H1 (cell line): ENCODE measurements at places on chromosomes 16 and 17. TPM values are rescaled to one million over a fixed set of nuclear protein-coding genes. Genes with fewer than 3 reads are reported as not detected.

The C1QTNF1 gene
- total RNA-seq = 2.5 and 3.5 TPM in 2 replicates

The EMC6 gene
- 81.5 and 86.5 TPM in 2 replicates for total RNA-seq

- H3K36me3 ChIP-seq = no peaks in the 10 kb centered on the region
- no peaks in the 10 kb centered on the region for H3K27me3 ChIP-seq
- H3K4me3 ChIP-seq = no peak overlapping the region
- peaks cover 7% of the 10 kb centered on the region; the same call in 1 of the 2 replicates for H3K4me1 ChIP-seq
- no peak overlapping the region for H3K27ac ChIP-seq
These were observed 36.5 kb upstream of the PVALEF start for GRCh38 chr17:81128774-81129173.

DNA sequence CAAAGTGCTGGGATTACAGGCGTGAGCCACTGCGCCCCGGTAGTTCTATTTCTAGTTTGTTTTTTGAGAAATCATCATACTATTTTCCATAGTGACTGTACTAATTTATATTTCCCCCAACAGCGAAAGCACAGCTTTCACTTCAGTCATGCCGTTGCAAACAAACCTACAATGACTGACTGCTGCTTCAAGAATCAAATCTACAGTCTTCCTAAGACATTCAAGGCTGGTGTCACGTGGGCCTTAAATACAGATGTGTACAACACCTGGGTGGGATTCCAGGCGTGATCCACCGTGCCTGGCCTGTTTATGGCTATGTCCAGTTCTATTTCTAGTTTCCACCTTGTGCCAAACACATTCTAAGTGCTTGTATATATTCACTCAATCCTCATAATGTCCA lies 72.0 kb downstream of the ABCC6 start:
- H3K27me3 ChIP-seq = no peaks in the 10 kb centered on the region
- H3K4me1 ChIP-seq = no peaks in the 10 kb centered on the region
- H3K36me3 ChIP-seq = no peaks in the 10 kb centered on the region
- no peak for DNase-seq
- H3K27ac ChIP-seq = no peak overlapping the region
- no peak overlapping the region for H3K4me3 ChIP-seq

DNA sequence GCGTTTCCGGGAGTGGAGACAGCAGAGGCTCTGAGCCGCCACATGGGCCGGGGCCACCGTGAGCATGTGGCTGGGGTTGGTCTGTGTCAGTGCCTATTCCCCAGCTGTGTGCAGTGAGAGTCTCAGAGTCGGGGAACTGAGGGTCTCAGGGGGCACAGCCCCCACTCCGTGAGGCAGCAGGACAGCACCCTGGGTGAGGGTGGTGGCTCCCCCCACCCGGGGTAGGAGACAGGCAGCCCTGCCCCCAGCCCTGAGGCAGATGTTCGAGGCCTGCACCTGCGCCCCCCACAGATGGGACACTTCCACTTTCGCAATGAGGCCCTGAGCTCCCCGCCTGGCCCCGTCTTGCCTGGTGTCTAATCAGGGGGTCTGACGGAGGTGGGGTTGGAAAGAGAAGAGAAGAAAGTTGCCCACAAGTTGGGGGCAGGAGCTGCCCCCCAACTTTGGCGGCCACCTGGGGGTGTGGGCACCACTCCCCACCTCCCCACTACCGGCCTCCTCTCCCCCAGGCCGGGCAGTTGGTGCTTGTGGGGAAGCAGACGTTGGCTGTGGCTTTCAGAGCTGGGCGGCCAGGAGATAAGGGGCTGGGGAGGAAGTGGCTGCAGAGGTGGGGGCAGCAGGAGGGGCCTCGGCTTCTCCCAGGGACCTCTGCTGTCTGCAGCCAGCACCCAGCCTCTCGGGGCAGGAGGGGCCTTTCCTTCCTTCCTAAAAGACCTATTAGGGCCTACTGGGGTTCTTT lies 1.8 kb upstream of the CBFA2T3 start:
- H3K36me3 ChIP-seq = no peaks in the 10 kb centered on the region
- H3K4me1 ChIP-seq = no peaks in the 10 kb centered on the region
- no peak overlapping the region for H3K4me3 ChIP-seq
- H3K27ac ChIP-seq = no peak overlapping the region
- DNase-seq = no peak
- H3K27me3 ChIP-seq = no peaks in the 10 kb centered on the region

DNA sequence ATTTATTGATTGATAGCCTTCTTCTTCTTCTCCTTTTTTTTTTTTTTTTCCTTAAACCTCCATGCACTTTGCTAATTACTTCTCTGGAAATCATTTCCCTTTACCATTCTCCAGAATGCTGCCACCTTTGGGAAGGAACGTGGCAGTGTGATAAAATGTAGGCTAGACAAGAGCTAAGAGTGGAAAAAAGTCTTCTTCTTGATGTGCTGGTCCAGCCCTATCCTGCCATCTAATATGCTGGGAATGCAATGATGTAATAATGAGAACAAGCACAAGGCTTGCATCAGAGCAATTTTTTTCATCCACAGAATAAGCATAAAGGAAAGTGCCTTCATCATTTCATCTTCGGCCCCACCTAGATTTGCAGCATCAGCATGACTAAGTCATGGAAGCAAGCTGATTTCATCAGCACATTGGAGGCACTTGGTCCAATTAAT lies 128.7 kb upstream of the ZFHX3 start:
- no peak overlapping the region for H3K4me3 ChIP-seq
- H3K27ac ChIP-seq = no peak overlapping the region
- DNase-seq = no peak
- H3K4me1 ChIP-seq = peaks cover 7% of the 10 kb centered on the region
- no peaks in the 10 kb centered on the region for H3K36me3 ChIP-seq

GRCh38 chr16:66902648-66903543 lies 15.8 kb downstream of the CDH16 start:
- no peak overlapping the region for H3K27ac ChIP-seq
- H3K4me3 ChIP-seq = no peak overlapping the region
- peaks cover 4% of the 10 kb centered on the region for H3K4me1 ChIP-seq
- DNase-seq = no peak
- H3K36me3 ChIP-seq = no peaks in the 10 kb centered on the region
- no peaks in the 10 kb centered on the region; the same call in 1 of the 2 replicates for H3K27me3 ChIP-seq

DNA sequence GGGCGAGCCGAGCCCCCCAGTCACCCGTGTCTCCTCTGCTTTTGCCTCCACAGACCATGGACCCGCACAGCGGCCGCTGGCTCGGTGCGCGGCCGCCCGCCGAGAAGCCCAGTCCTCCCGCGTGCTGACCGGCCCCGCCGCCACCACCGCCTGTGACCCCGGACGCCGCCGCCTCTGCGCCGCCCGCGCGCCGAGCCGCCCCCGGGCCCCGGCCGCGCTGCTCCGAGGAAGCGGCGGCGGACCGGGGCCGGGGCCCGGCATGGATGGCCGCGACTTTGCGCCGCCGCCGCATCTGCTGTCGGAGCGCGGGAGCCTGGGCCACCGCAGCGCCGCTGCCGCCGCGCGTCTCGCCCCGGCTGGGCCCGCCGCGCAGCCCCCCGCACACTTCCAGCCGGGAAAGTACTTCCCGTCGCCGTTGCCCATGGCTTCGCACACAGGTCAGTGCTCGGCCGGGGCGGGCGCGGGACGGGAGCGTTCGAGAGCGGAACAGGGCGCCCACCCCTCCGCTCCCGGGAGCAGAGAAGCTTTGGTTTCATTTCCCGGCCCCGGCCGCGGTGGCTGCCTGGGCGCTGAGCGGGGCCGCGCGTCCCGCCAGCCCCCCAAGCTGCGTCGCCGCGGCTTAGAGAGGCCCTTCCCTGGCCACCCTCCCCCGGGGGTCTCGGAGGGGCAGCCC lies 4.4 kb downstream of the BAHCC1 start:
- H3K4me3 ChIP-seq = peak overlapping the region; percentile 40; the same call in 1 of the 2 replicates
- H3K4me1 ChIP-seq = peaks cover 28% of the 10 kb centered on the region
- H3K27ac ChIP-seq = no peak overlapping the region
- no peak for DNase-seq
- no peaks in the 10 kb centered on the region for H3K36me3 ChIP-seq
- H3K27me3 ChIP-seq = peaks cover 65% of the 10 kb centered on the region

- H3K4me1 ChIP-seq = no peaks in the 10 kb centered on the region
- no peaks in the 10 kb centered on the region for H3K27me3 ChIP-seq
- no peak for DNase-seq
These were observed 107.1 kb downstream of the USP22 start for GRCh38 chr17:20935740-20936139.

DNA sequence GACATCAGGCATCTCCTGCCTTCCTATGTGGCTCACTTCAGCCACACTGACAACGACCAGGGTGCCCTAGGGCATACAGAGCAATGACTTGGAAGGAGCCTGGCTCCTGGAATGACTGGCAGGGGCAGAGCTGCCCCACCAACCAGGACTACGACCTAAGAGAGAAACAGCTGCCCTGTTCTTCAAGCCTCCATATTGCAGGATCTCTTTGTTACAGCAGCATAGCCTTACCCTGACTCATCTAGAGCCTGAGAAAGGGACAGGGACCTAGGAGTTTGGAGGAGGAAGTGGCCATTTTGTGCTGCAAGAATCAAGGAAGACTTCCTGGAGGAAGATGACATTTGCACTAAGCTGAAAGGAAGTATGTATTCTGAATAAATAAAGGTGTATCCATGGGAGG lies 49.6 kb downstream of the GSG1L start:
- H3K4me3 ChIP-seq = no peak overlapping the region
- H3K36me3 ChIP-seq = no peaks in the 10 kb centered on the region
- no peak overlapping the region for H3K27ac ChIP-seq
- H3K27me3 ChIP-seq = no peaks in the 10 kb centered on the region

GRCh38 chr17:40068129-40068581 lies 5.4 kb downstream of the THRA start:
- H3K36me3 ChIP-seq = no peaks in the 10 kb centered on the region
- H3K27ac ChIP-seq = no peak overlapping the region
- peaks cover 48% of the 10 kb centered on the region for H3K4me1 ChIP-seq
- DNase-seq = no peak

GRCh38 chr17:17354560-17355349 lies 51.6 kb downstream of the NT5M start:
- no peaks in the 10 kb centered on the region for H3K36me3 ChIP-seq
- no peak overlapping the region for H3K27ac ChIP-seq
- no peaks in the 10 kb centered on the region for H3K27me3 ChIP-seq
- peak; percentile 67 for DNase-seq
- no peak overlapping the region for H3K4me3 ChIP-seq
- peaks cover 8% of the 10 kb centered on the region; the same call in 1 of the 2 replicates for H3K4me1 ChIP-seq

DNA sequence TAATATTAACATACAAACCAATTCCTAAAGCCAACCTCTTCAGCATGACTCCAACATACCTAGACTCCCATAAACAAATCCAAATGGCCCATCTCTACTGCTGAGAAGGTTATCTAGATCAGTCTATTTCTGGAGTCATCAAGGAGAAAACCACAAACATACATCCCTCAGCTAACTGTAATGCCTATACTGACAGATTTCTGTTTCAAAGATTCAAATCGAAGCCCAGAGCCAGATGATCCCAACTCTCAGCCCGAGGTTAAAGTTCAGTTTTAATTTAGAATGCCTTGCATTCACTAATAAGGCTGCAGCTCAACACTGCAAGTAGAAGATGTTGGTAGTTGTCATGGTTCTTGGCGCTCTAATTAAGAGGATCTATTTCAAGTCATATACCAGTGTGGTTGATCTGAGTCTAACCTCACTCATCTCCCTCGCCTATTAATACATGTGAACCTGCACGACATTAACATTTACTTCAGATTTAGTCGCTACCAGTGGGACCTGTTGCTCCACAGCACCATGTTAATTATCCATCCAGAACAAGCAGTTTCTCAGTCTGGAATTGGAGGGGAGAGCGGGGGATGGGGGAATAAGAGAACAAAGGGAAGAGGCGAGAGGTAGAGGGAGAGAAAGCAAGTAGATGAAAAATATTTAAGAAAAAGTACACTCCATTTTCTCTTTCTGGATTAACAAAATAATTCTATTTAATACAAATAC lies 15.4 kb downstream of the PHF12 start:
- H3K36me3 ChIP-seq = no peaks in the 10 kb centered on the region; the same call in none of the 2 replicates
- H3K27me3 ChIP-seq = no peaks in the 10 kb centered on the region
- H3K4me3 ChIP-seq = no peak overlapping the region
- no peak overlapping the region for H3K27ac ChIP-seq
- no peak for DNase-seq
- peaks cover 2% of the 10 kb centered on the region; the same call in 1 of the 2 replicates for H3K4me1 ChIP-seq
